ENCODE measurements at places on chromosomes 11 and 22.

GRCh38 chr11:8913961-8914660 lies 3.1 kb downstream of the AKIP1 start:
- no peak for DNase-seq

- no peak for DNase-seq
Observed at GRCh38 chr22:46602025-46602424, 18.2 kb upstream of the GRAMD4 start.

GRCh38 chr11:68441466-68442230 lies 18.9 kb upstream of the PPP6R3 start:
- no peak for DNase-seq

- no peak for DNase-seq
Observed at GRCh38 chr22:29737251-29738117, 17.7 kb downstream of the CABP7 start.

GRCh38 chr11:123195188-123196059 lies at the start of gene CLMP:
Gene CLMP, minus strand, starts transcription at chr11:123195248. Its CDS starts 308 bp downstream, at chr11:123194940.
- DNase-seq = no peak

GRCh38 chr11:17767914-17768313 lies 33.3 kb downstream of the KCNC1 start:
- no peak for DNase-seq

DNA sequence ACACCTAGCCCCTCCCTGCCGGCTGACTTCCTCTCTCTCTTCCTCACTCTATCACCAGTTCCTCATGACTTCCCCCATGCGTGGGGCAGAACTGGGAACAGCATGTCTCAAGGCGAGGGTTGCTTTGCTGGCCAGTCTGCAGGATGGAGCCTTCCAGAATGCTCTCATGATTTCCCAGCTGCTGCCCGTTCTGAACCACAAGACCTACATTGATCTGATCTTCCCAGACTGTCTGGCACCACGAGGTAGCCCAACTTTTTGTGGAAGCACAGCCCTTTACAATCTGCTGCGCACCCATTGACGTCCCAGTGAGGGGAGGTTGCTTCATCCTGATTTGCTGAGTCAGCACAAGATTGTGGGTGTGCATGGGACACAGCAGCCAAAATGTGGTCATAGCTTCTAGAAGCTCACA lies 8.6 kb downstream of the TCN2 start:
- DNase-seq = no peak

DNA sequence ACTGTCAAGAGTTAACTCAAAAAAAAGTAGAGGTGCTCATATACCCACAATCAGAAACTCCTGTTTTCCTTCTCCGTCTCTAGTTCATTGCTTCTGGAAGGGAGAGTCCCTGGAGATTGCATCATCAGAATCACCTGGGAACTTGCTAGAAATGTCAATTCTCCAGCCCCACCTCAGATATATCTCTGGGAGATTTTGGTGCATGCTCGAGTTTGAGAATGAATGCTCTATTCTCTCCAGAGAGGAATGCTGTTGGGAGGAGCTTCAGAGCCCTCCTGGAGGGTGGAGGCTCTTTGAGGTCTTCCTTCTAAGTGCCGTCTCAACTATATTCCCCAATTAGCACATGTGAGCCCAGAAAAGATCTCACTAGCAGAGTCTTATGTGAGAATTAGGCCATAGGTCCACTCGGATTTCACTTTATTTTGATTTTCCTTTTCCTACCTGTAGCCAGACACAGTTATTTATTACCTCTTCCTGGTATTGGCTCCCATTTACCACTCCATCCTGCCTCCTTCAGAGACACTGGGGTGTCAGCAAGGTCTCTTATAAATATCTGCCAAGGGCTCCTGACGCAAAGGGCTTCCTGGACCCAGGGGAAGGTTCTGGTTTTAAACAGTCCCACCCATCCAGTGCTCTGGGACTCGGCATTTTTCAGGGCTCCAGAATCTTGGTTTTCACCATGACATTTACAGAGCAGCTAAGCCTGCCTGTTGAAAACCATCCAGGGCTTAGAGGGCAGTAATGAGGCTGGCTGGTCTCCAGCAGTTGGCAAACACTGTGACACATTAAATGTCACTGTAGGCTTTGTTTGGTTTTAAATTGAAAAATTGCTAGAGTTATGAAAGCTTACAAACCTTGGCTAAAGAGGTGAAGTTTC lies 136.2 kb downstream of the CD44 start:
- no peak for DNase-seq

- no peak for DNase-seq
Observed at GRCh38 chr22:42919199-42919598, 62.1 kb upstream of the ARFGAP3 start.

DNA sequence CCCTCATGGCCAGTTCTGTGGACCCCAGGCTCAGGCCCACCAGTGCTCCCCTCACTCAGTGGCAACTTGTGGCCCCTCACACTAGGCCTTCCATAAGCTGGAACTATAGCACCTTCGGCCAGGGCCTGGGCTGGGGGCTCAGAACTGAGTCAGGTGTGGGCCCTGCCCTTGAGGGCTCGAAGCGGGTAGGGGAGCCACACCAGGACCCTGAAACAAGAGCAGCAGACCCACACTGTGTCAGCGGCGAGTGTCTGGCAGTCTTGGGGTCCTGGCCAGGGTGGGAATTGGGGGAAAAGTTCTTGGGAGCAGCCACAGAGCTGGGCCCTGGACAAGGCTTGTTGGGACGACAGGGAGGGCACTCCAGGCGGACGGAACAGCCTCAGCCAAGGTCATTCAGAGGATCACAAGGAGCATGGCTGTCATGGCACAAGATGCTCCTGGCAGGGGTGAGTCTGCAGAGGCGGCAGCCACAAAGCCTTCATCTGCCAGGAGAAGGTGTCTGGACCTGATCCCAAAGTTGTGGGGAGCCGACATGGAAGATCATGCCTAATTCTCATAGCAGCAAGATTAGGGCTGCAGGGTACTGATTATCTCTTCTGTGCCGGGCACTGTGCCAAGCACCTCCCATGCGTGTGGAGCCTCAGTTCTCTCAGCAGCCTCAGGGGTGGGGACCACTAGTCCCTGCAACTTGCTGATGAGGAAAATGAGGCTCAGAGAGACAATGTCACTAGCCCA lies 50.7 kb downstream of the SHISAL1 start:
- no peak for DNase-seq

GRCh38 chr22:22195265-22196017 lies 49.1 kb upstream of the VPREB1 start:
- DNase-seq = peak; percentile 71

DNA sequence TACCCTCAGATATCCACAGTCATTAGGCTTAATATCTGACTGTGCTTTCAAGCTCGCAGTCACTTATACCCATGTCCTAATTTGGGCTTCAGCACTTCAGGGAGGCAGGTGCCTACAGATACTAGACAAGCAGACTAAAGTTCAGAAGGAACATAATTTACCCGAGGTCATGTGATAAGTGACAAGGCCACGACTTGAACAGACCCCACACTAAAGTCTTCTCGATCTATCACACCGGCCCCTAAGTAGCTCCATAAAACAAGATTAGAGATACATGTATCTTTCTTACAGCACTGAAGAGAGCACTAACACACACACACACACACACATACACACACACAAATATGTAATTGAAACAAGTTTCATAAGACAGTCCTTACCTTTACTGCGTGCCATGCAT lies 32.6 kb downstream of the TOM1 start:
- no peak for DNase-seq

- no peak for DNase-seq
Observed at GRCh38 chr22:34761111-34761510, 304.8 kb upstream of the ISX start.

All from activated CD4-positive, alpha-beta T cell treated with anti-CD3 and anti-CD28 coated beads for 24 hours (primary cell).